ENCODE measurements at places on chromosomes 4 and X.

DNA sequence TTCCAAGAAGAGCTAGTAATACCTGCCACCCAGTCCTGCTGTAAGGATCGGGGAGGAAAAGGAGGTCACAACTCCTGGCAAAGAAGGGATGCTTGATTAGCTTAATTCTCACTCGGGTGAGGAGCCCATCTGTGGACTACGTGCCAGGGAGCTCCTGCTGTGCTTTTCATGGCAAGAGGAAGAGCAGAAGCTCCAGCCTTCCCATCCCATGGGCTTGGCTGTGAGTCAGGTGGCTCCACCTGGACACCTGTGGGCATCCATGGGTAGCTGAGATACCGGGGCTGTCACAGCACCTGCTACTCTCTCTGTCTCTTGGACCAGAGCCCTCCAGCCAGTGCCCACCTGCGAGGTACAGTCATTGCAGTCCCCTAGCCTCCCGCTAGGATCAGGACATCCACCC, 18.0 kb downstream of the CLNK start:
- DNase-seq = no peak

DNA sequence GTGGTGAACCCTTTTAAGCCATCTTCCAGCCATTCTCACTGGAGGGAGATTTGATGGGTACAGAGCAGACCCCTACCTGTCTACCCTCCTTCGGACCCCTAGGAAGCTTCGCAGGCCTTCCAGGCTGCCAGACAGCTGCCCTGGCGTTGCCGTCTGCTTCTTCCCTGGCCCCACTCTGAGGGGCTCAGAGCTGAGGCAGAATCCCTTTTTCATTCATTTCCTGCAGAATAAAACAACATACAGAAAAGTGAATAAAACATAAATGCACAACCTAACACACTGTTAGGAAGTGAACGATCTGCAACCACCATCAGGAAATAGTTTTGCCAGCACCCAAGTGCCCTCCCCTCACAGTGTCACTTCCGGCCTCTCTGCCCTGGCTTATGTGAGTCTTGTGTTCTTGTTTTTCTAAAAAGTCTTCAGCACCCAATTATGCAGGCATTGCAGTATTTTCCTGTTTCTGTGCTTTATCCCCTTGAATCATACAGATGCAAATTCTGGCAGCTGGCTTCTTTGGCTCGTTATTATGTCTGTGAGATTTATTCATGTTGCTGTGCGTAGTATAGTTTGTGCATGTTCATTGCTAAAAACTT, 5.6 kb upstream of the ADD1 start:
- DNase-seq = peak; percentile 82

DNA sequence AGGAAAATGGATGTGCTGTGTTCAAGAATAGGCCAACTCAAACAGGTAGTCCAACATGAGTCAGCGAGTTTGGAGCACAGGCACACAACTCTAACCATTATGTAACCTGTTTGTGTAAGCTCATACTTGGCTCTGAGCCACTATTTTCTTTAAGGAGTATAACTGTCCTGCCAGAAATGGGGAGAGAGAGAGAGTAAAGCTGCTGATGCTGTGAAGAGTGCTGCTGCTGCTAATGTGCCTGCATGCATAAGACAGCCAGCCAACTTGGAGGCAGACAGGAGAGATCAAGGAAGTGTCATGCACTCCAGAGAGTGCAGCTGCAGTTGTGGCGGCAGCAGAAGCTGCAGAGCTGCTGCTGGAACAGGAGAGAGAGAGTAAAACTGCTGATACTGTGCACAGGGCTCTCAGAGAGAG, 11.7 kb upstream of the STATH start:
- DNase-seq = no peak

- DNase-seq = peak; percentile 79
Observed at GRCh38 chrX:11143931-11144678, 33.0 kb downstream of the HCCS start.

DNA sequence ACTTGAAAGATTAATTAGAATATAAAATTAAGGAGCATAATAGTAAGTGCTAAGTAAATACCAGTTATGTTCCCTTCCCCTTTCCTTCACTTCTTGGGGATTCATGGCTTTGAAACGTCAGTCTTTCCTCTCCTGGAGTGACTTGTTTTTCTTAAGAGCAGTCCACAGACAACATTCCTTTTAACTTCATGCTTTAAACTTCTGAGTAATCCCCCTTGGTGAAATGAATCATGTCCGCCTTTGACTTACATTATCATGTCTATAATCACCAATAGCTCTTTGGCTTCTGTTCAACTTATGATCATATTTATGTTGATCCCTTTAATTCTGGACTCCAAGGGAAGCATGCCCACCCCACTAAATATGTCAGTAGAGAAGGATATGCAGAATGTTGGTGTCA, 1012.1 kb upstream of the SLIT2 start:
- DNase-seq = no peak

- DNase-seq = no peak
Observed at GRCh38 chrX:56233682-56234081, 1.5 kb downstream of the KLF8 start.

GRCh38 chrX:69236641-69237040, 71.4 kb upstream of the PJA1 start:
- no peak for DNase-seq

DNA sequence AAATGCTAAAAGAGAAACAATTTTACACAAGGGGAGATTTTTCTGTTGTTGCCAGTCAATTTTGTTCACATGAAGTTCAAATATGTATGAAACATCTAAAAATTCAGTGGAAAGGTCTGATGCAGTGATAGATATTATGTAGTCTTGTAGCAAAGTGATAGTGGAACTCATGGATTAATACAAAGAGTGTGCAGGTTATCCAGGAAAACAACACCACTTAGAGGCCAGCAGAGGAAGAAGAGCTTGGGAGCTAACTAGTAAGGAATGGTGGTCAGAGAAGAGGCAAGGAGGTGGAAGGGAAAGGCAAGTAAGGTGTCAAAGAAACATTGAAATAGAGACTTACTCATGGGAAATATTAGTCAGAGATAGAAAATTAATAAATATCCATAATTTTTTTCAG, 395.6 kb downstream of the MAPK10 start:
- no peak for DNase-seq

GRCh38 chr4:147479376-147479775, 1.5 kb upstream of the EDNRA start:
- no peak for DNase-seq

DNA sequence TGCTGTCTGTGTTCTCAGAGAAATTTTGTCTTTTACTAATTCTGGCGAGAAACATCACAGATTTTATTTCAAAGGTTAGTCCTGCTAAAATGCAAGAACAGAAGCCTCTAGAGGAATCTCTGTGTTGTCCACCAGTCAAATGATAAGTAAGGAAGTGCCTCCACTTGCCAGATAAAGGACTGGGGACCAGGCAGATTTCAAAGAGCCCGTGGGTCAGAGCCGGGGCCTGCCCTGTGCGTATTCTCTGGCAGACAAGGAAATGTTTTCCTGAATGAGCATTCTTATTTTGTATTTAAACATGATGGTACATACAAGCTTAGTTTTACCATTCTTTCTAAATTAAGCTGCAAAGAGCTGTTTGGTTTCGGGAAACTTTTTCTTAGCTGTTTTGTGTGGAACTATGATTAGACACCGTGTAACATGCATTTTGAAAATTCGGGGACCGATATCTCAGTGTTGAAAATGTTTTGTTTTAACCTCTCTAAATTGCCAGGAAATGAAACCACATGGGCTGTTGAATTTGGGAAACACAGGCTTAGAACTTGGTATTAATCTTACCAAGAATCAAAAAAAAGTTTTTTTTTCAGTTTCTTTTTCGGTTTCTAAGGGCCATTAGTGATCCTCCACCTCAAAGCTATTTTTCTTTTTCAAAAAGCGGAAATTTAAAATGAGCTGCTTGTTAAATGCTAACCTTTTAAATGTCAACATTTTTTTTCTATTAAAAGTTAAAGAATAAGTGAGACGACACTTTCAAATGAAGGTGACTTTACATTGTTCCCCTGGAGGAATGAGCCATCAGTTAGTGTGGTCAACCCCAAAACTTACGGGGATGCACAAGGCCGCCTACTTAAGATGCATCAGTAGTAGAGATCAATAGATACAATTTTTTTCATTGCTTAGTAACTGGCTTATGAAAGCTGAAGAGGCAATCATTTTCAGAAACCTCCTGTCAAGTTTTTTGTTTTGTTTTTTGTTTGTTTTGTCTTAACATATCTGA, 89.6 kb upstream of the MTM1 start:
- no peak for DNase-seq

GRCh38 chr4:17958181-17958580, 63.4 kb downstream of the LCORL start:
- no peak for DNase-seq

DNA sequence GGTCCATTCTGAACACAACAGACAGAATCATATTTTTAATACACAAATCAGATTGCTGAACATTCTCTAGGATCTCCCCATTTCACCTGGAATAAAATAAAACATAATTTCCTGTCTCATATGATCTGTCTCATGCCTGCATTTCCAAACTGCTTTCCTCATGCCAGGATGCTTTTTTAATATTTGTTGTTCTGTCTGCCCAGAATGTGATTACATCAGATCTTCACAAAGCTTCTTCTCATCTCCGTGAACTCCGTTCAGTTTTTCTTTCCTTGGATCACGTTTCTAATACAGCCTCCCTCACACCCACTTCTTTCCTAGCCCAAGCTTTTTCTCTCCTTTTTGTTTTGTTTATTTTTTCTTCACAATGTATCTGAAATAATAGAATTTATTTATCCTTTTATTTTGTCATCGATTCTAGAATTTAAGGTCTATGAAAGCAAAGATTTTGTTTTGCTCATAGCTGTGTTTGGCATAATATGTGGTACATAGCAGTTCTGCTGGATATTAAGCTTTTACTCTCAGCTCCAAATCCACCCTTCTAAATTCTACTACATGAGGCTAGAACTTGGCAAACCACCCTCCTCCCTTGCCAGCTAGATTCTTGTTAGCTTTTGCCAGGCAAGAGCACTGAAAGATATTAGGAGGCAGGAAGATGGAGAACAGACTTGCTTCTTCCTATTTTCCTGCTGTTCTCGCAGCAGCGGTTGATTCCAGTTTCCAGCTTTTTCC, 165.5 kb upstream of the SLIT2 start:
- DNase-seq = no peak

DNA sequence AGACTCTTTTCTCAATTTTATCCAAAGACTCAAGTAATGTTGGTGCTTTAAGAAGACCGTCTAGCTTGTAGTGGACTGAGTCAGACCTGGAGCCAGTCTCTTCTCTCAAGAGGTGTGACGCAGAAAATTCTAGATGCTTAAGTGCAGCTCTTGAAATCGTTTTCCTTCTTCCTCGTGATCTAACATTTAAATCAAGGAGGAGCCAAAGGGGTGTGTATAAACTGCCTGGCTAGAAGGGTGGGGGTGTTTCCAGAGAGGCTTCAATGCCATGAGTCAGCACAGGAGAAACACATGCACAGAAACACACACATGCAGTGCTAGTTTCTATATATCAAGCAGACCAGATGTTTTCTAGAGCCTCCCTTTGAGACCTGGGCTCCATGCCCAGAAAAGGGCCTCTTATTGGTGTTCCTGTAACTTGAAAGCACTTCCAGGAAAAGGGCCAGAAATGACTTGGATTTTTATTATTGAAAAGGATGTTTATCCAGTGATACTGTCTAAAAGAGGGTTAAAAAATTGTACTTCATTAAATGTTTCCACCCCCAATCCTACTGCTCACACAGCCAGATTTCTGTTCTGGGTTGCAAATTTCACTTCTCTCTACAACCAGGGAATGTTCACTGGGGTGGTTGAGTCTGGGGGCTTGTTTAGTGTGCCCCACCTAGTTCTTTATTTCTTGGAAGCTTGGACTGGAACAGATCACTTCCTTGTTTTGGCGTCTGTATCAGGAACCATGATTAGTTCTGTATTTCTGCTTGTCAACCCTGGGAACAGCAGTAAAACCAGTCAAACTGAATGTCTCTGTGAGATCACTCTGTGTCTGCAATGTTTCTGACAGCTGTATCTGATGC, at the start of gene CLIC2:
Gene CLIC2 (minus strand): TSS at position 129 of the 851 bp plus-strand sequence. CDS start 187 bp downstream, outside the sequence.
- DNase-seq = no peak

DNA sequence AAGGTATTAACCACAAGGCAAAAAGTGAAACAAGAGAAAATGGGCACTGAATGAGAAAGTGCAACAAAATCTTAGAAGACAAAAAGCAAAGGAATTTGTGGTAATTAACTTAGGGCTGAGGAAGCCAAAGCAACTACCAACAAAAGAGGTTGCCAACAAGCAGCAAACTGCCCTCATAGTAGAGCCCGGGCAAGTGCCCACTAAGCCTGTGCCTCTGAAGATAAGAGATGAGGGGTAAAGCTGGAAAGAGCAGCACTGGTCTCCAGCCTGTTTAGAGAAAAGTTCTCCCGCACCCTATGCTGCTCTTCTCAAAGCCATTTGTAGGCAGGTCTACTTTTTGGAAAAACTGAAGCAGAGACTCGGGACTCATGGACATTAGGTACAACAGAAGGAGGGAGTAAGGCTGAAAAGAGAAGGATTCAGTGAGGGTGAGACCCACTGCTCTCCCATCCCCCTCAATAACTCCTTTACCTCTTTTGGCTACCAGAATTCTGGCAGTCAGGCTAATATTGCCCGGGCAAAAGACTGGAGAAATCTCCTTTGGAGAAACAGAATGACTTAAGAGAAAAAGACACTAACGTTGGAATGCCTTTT, 29.6 kb upstream of the KCNE5 start:
- DNase-seq = no peak

GRCh38 chr4:94504545-94504944, 52.8 kb downstream of the PDLIM5 start:
- no peak for DNase-seq

DNA sequence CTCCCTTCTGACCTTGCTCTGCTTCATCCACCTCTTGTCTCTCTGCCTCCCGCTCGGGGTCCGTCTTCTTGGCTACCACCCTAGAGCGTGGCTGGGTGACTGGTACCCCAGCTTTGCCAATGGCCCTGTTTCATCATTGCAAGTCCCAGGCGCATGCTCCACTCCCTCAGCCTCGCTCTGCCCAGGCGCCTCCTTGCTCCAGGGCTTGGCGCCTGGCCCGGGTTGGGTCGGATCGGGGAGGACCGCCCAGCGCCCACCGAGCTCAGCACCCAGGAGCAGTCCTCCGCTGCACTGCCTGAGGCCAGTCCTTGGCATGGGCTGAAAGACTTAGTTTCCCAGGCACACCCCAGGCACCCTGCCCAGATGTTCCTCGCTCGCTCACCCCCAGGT, 577 bp downstream of the BGN start:
- no peak for DNase-seq

- no peak for DNase-seq
Observed at GRCh38 chr4:118344801-118345200, 8.0 kb downstream of the PRSS12 start.

DNA sequence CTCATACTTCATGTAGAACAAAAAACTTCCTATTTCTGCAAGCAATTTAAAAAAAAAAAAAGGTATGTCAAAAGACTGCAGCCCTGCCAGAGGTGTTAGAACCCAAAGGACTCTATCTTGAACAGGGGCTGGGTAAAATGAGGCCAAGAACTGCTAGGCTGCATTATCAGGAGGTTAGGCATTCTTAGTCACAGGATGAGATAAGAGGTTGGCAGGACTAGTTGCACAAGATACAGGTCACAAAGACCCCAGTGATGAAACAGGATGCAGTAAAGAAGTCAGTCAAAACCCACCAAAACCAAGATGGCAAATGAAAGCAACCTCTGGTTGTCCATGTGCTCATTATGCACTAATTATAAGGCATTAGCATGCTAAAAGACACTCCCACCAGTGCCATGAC, 104.1 kb downstream of the ANOS1 start:
- no peak for DNase-seq

Measured in OCI-LY7 (cell line).